Activated CD8-positive, alpha-beta T cell treated with anti-CD3 and anti-CD28 coated beads for 36 hours (primary cell): ENCODE measurements at places on chromosomes 3 and 15.

- no peak for DNase-seq
These were observed 14.6 kb downstream of the QRICH1 start for GRCh38 chr3:49079270-49079669.

GRCh38 chr3:122074621-122075265 is 19.6 kb downstream of the CD86 start:
- peak; percentile 38 for DNase-seq

DNA sequence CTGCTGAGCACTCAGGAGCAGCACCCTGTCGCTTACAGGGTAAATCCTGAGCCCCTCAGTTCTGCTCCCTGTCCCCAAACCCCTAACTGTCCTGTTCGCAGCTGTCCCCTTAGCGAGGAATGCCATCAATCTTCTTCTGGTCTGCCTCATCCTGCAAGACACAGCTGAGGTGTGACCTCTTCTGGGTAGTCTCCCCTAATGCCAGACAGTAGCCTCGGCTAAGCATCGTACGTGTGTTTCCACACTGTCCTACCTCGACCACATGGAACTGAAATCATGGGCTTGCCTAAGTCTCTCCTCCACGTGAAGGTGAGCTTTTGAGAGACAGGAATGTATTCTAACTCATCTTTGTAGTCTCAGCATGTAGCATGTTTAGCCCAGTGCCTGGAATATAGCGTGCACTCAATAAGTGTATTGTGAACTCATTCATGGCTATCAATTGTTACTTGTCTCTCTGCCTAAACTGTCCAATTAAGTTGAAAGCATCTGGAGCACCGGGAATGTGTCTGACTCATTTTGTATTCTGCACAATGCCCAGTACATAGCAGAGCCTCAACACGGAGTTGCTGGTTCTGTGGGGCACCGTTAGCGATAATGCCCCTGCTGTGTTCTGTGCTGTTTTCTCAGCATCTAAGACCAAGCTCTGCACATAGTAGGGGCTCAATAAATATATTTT is 90.2 kb downstream of the HES1 start:
- no peak for DNase-seq

GRCh38 chr3:146557745-146558144 is 13.3 kb upstream of the PLSCR1 start:
- no peak for DNase-seq

GRCh38 chr3:46947981-46948791 is 28.4 kb downstream of the CCDC12 start:
- peak; percentile 80 for DNase-seq

GRCh38 chr15:44788748-44789147 is 52.4 kb downstream of the TRIM69 start:
- peak; percentile 83 for DNase-seq

DNA sequence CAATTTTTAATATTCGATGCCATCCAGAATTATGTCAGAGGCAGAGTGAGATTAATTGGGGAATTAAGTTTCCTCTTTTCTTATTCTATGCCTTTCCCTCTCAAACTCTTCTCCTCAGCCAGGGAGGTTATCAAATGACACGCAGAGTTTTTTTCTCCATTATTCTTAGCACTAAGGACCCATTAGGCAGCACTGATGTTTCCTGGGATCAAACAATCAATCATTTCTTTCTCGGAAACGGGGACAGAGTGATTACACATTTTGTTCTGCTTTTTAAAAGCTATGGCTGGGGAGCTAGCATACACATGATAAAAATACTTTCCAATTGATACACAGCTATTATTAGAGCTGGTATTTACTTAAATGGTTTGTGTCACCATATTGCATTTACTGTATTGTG is 35.3 kb upstream of the PSMD6 start:
- no peak for DNase-seq

GRCh38 chr3:44120721-44121582 is 120.7 kb upstream of the TOPAZ1 start:
- no peak for DNase-seq

GRCh38 chr3:52068730-52069129 is 12.4 kb upstream of the DUSP7 start:
- no peak for DNase-seq

DNA sequence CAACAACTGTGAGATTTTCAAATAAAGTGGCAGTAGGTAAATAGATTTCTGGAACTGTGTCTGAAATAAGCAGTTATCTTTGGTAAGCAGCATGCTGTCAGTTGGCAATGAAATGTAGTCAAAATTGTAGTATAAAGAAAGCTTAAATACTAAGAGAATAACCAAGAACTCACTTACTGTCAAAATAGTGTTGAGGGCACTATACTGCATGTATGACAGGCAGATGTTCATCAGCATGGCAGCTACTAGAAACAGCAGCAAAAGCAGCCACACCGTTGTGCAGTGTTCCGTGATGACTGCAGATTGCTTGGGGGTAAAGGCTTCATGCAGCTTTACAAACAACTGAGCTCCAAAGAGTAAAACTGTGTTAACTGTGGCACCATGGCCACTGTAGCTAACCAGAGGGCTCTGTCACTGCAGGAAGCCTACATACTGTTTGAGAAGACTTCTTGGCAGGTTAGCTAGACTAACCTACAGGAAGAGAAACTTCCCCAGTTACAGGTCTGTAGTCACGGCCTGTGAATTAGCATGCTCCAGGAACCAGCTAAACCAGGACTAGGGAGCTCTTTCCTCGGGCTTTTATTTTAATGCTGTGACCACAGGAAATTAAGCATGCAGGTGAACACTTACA is 459.7 kb downstream of the TBL1XR1 start:
- DNase-seq, result no peak

GRCh38 chr3:118101891-118102290 is 932.8 kb downstream of the IGSF11 start:
- no peak for DNase-seq

GRCh38 chr15:99704444-99704838 is 28.8 kb downstream of the LYSMD4 start:
- peak; percentile 30 for DNase-seq

DNA sequence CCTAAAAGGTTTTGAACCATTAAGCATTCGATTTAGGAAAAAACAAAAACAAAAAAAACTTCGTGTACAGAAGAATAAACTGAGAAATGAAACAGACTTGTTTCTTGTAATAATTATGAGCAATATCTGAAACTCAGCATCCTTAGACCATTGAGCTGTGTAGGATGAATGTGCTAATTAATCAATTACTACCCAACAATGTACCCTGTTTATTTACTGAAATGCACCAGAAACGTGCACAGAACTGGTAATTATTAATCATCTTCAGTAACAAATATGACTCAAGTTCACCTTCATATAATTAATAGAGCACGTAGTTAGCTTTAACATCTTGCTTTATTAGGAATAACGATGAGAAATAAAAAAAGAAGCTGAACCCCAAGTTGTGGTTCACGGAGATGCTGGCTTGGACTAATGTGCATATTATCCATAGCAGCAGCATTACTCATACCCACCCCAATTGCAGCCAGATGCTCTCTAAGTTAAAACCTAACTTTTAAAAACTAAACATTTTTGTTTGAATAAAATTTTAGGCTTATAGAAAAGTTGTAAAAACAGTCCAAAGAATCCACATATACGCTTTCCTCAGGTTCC is 10.2 kb upstream of the C15orf61 start:
- no peak for DNase-seq

- DNase-seq, result no peak
These were observed 5.2 kb downstream of the THSD4 start for GRCh38 chr15:71120428-71120944.

- no peak for DNase-seq
These were observed 126.0 kb upstream of the IQSEC1 start for GRCh38 chr3:13199006-13199776.

DNA sequence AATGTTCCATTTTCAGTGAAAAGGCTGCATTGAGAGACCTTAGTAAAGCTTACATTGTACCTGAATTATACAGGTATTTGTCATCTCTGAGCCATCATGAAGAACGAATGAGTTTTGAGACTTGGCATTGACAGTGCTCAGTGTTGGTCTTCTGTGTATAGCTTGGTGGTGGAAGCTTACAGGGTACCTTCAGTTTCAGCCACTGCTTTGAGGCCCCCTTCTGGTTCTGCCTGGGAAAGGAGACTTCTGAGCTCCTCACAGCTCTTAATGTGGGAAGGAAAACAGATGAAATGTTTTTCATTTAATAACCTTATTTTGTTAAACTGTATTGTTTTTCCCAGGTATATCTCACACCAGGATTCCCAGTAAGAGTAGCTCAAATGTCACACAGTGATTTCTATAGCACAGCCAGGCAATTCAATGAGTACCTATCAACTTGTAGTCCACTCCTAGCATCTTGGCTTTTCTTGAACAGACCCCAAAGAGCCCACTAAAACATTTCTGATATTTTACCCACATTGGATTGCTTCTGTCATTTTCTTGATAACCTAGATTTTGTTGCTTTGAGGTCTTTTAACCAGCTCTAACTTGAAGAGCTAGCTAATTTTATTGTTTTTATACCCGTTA is 5.6 kb downstream of the SERPINI1 start:
- peak; percentile 67 for DNase-seq

GRCh38 chr15:101470548-101471239 is 18.8 kb downstream of the PCSK6 start:
- DNase-seq, result no peak

GRCh38 chr15:71281256-71281655 is 166.0 kb downstream of the THSD4 start:
- DNase-seq, result no peak

- no peak for DNase-seq
These were observed 87.9 kb downstream of the DNAJB8 start for GRCh38 chr3:128378631-128379347.

DNA sequence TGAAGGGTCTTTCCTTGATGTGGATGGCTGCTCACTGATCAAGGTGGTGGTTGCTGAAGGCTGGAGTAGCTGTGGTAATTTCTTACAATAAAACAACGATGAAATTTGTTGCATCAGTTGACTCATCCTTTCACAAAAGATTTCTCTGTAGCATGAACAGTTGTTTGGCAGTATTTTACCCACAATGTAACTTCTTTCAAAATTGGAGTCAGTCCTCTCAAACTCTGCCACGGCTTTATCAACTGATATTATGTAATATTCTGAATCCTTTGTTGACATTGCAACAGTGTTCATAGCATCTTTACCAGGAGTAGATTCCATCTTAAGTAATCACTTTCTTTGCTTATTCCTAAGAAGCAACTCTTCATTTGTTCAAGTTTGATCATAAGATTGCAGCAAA is 252.6 kb downstream of the UBE2E2 start:
- DNase-seq, result no peak

GRCh38 chr3:179088306-179088705 is 16.7 kb upstream of the ZMAT3 start:
- no peak for DNase-seq

- no peak for DNase-seq
These were observed 63.2 kb downstream of the PDE8A start for GRCh38 chr15:85044894-85045293.

- no peak for DNase-seq
These were observed 10.8 kb downstream of the ZNF774 start for GRCh38 chr15:90362936-90363212.

DNA sequence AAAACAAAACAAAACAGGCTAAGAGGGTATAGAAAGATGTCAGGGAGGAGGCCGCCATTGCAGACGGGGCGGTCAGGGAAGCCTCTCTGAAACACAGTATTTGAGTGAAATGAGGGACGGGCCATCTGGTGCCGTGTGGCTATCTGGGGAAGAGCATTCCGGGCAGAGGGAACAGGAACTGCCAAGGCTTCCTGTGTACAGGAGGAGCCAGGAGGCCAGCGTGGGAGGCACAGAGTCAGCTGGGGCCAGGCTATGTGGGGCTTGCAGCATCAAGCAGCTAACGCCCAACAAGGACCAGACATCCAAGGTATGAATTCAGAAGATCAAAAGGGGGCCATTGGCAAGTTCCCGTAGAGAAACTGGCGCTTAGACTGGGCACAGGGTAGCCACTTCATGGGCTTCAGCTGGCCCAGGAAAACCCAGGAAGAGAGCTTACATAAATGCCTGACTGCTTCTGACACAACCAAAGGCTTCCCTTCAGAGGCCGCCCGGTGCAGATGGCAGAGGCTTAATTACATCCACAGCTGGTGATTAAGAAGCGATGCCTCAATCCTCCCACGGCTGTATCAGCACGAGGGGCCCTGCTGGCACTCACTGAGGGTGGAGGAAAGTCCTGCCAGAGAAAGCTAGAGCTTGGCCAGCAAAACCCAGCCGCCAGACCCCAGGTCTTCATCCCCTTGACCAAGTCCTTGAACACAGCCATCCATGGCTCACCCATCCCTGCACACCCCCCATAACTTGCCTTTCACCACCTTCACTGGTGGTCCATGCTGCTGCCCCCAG is 144.9 kb downstream of the MEGF11 start:
- DNase-seq, result no peak

DNA sequence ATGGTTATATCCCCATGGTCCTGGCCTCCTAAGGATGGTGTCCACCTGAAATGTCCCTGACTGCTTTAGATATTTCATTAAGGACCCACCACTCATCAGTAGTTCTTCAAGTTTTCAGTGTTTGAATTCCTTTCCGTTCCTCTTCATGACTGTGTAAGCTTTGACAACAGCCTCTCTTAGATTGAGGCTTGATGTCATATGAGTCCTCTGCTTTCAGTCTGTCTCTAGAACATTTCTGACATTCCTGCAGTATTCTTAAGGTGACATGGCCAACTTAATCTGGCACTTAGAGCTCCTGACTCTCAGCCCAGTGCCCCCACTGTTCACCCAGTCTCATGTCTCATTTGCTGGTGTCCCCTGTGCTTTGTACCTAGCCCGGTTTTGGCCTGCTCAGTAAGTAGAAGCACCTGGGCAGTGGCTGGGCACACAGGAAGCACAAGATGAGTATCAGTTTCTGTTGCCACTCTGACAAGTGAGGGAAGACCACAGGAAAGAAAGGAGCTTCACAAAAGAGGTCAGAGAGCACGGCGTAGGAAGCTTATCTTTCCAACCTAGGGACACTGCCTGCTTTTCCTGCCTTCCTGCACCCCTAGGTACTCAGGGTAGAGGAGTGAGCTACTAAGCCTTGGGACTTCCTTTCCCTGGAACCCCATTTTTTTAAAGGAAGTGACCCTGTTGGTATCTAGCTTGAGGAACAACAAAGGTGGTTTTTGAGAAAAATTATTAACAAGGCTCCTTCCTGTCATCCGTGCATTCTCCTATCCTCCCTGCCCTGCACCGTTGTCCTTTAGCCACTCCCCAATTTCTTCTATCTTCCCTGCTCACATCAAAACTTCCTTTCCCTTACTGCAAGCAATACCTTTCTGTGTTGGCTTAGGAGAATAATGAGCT is 103.1 kb downstream of the KLHL25 start:
- DNase-seq, result peak; percentile 70

DNA sequence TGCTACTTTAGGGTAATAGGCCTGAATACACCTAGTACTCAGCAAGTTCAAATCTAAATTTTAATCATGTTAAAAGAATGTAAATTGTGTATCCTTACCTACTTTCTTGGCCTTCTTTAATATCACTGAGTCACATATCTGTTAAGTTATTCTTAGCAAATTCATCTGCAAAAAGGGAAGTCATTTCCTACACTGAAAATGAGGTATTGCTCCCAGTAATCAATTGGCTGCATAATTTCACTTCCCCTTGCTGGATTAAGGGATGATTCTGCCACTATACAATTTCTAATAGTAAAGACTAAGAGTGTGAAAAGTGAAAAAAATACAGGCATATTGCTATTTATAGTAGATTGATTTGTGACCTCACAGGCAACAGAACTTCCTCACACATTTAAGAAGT is 47.8 kb downstream of the CCDC54 start:
- no peak for DNase-seq

- DNase-seq, result no peak
These were observed 49.0 kb upstream of the SEMA4B start for GRCh38 chr15:90151989-90152645.
